Posterior cingulate gyrus (tissue), 11 donors: ENCODE measurements at places on chromosomes 2 and 18.

DNA sequence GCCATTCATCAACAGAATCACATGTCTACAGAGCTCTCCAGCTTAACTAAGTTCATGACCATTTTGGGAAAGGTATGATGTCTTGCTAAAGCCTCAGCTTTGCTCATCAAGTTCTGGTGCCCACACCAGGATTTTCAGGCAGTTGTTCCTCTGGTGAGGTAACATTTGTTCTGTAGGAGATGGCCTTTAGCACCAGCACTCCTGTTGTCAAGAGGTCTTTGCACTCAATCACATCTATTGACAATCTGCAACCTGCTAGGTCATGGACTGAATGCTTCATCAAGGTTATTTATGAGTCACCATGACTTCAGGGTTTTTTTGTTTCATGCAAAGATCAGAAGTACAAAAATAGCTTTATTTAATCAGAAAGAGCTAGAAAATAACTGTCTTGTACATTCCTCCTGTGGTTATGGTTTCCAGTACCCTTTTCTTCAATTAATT, 36.6 kb upstream of the VIT start:
- no peak for DNase-seq

- no peak for DNase-seq
These were observed 72.7 kb upstream of the MAP3K20 start for GRCh38 chr2:173002751-173003541.

DNA sequence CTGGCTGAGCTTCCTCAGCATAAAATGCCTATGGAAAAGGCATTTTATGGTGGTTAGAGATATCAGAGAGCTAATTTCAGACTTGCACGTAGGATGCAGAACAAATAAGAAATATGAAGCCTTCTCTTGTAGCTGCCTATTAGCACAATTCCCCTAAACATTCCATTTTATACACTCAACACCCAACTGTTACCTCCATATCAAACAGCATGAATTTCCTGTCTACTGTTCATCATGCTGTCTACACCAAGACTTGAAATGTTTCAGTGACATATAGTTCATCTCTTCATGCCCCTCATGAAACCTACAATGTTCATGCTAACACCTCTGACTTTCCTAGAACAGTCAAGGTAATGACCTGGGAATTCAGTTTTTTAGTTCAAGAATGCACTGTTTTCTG, 249.9 kb downstream of the PIEZO2 start:
- no peak for DNase-seq

- DNase-seq, result no peak
These were observed 55.7 kb upstream of the AMMECR1L start for GRCh38 chr2:127941461-127941860.

GRCh38 chr2:54632733-54633692, 90.4 kb upstream of the EML6 start:
- no peak for DNase-seq

DNA sequence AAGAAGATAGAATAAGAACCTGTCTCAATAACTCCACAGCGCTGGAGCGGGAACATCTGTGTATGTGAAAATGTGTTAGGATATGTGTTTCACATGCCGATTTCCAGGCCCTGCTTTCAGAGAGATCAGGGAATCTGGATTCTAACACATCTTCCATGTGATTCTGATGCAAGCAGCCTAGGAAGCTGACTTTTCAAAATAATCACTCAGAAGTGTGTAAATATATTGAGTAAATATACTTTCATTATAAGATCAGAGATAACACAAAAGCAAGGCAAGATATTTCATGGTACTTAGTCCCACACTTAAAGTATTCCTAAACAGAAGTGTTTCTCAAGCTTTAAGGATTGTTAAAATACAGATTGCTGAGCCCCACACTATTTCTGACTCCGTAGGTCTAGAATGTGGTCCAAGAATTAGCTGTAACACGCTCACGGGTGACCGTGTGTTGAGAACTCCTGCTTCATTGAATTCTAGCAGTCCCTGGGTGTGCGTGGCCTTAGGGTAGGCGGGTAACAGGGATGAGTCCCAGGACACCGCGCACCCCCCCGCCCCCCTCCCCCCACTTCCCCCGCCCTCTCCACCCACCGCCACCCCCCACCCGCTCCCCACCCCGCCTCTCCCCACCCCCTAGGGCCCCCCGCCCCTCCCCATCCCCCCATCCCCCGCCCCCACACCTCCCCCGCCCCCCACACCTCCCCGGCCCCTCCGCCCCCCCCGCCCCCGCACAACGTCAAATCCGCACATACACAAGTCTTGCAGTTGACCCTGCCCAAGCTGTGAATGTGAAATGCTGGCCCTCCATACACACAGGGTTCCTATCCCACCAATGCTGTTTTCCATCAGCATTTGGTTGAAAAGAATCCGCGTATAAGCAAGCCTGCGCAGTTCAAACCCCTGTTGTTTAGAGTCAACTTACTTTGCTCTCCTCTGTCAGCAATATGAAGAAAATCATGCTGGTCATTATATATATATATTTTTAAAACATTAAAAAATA, 94.2 kb upstream of the SLC39A10 start:
- DNase-seq, result no peak

GRCh38 chr18:4510711-4511110, 55.6 kb upstream of the DLGAP1 start:
- DNase-seq, result no peak

- no peak for DNase-seq
These were observed 76.7 kb downstream of the PTGR3 start for GRCh38 chr18:75132098-75132870.

DNA sequence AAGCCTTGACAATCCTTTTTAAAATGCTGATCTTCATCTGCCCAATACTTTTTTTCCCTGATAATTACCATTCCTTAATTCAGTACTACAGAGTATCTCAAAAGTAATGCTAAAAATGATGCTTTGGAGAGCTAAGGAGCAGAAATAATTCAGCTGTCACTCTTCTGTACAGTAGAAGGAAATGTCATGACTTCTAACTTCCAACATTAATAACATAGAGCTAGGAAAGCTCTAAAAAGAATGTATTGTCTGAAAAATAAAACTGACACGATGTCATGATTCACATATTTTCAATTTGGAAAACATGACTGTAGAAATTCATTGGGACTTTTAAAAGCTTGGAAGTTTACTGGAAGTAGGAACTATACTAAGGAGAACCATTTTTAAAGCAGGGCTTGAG, 212.3 kb downstream of the GULP1 start:
- no peak for DNase-seq
